NCI-H1930 (cell line): ENCODE measurements at places on chromosomes 5 and 9.

GRCh38 chr9:13428766-13429165 lies 149.3 kb upstream of the MPDZ start:
- no peak for DNase-seq

DNA sequence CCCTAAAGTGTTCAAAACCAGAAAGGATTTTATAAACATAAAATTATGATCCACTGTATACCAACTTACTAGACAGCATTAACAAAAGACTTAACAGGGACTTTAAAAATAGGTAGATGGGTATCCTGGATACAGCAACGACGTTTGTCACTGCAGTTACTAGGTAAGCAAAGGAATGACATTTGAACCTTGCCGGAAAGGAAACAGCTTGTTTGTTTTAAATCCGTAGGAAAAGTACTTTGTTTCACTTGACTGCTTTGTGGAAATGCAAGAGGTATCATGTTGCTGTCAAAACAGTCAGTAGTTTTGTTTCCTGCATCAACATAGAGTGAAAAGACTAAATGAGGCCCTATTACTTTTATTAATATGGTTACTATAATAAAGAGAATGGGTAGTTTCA lies 122.9 kb downstream of the CDC42SE2 start:
- DNase-seq = no peak

DNA sequence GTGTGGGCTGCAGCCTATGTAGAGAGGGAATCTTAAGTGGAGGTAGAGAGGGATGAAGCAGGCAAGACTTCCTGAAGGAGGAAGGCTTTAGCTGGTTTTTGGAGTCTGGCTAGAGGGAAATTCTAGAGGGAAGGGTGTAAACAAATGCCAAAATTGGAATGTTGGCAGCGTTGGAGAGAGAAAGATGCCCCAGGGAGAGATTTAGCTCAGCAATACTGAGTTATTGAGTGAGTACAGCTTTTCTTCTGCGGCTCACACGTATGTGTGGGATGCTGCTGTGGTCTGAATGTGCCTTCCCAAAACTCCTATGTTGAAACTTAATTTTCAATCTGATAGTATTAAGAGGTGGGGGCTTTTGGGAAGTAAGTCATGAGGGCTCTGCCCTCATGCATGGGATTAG lies 24.5 kb upstream of the GLRA1 start:
- DNase-seq = no peak

- DNase-seq = no peak
These were observed 180.8 kb downstream of the TMEM232 start for GRCh38 chr5:110545716-110546115.

- DNase-seq = peak; percentile 13
These were observed 14.1 kb upstream of the SFXN1 start for GRCh38 chr5:175464074-175464941.

DNA sequence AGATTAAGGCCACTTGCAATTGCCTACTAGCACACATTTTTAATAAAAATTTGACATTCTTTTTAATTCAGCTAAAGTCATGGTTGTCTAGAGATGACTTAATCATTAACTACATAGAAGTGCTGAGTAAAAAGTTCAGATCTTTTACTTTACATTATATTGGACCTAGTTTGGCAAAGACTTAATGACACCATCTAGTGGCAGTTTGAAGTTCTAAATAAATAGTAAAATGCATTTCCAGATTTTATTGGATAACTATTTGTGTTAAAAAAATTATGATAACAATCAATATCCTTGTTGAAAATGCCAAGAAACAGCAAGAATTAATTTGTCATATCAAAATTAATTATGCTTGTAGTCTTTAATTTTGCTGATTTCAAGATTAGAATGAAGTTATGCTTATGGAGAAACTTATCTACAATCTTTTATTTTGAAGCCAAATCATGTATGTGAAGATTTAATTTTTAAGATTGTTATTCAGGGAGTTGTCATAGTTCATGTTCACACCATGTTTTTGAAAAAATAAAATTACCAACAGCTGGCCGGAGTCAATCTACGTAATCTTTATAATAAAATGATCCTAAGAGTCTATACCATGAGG lies 69.6 kb upstream of the PJA2 start:
- DNase-seq = no peak

DNA sequence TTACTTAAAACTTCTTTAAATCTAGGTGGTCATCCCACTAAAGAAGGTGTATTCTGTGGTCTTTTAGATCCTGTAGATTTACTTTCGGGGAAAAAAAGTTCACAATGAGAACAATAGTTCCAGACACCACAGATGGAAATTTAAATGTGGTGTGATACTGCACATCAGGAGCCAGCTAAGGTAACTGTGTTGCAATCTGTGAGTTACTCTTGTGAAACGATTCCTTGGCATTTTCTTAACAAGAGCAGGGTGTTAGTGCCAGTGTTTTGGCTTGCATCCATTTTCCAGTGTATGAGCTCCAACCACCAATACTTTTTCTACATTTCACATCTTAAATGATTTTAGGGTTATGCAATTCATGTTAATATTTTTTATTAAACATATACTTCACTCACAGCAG lies 674.5 kb downstream of the CETN3 start:
- DNase-seq = no peak

- no peak for DNase-seq
These were observed 169.9 kb downstream of the ZSWIM6 start for GRCh38 chr5:61501971-61502370.

GRCh38 chr9:114908104-114908622 lies 22.2 kb downstream of the TNFSF8 start:
- peak; percentile 68 for DNase-seq

- no peak for DNase-seq
These were observed 21.5 kb downstream of the TENT4A start for GRCh38 chr5:6734781-6735180.

DNA sequence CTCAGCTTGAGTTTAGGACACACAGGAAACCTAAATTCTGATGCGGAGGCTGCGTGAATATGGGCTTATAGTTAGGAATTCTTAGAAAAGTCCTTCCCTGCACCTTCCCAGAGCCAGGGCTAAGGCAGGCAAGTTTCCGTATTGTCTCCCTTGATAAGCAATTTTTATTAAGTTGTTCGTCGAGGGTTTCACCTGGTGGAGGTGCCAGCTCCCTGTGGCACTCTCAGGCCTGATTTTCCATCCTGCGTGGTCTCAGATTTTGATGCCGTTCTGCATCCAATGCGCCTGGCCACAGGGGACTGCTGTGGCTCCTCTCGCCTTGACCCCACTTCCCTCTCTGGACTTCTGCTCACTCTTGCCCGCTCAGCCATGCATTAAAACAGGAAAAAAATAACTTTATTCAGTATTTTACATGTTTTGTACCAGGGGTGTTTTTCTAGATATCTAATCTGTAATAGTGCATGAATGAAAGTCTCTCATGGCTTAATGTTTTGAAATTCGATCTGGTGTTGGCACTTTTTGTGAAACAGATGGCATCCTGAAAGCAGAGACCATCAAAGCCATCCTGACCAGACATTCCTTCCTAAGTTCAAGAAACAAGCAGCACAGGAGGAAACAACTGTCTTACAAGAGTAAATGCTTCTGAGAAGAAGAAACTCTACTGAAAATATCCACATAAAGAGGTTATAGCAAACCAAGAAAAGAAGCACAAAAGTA lies 50.7 kb downstream of the TRIP13 start:
- no peak for DNase-seq

- no peak for DNase-seq
These were observed 71.8 kb upstream of the ADAMTS2 start for GRCh38 chr5:179417016-179417415.

GRCh38 chr9:26412446-26412845 lies 480.2 kb downstream of the CAAP1 start:
- no peak for DNase-seq

DNA sequence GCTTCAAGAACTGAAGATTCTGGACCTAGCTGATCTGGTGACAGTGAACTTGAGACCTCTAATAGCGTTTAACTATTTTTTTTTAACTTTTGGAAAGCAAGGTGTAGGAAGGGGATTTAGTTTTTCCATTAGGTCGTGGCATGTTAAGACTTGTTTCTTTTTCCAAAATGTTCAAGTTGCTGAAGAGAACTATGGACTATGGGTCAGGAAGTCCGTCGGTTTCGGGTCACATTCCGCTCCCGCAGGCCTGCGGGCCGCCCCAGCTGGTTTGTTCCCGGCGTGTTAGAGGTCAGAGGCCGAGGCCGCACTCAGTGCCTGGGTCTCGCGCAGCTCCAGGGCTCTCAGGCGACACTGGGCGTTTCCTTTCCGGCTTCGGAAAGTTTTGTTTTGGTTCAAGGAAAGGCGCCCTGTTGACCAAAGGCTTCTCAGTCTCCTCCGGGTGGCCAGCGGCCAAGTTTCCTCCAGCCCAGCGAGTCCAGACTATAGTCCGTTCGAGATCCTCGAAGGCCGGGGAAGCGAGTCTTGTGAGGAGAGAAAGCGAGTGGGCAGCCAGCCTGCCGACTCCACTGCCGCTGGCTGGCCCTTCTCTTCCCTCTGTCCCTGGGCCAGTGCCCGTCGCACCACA lies 586 bp upstream of the FCHO2 start:
- no peak for DNase-seq

GRCh38 chr9:120701248-120701647 lies 13.0 kb downstream of the MEGF9 start:
- no peak for DNase-seq

GRCh38 chr5:79395296-79395695 lies 118.6 kb downstream of the HOMER1 start:
- no peak for DNase-seq

- no peak for DNase-seq
These were observed 65.6 kb downstream of the TLE4 start for GRCh38 chr9:79637177-79637925.

DNA sequence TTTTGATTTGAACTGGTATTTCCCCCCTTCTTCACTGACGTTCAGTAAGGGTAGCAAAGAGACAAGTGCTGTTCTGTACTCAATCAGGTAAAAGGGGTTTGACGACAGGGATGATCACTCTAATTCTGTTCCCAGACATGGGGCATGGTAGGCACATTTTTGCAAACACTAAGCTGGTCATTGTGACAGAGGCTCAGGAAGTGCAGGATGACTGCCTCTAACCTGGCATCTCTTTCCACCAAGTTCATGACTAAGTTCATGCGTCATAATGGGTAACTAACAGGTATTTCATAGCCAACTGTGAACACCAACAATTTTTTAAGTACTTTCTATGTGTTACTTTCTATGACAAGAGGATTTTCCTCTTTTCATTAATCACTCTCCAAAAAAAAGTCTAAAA lies 166.5 kb downstream of the MAPKAP1 start:
- DNase-seq = no peak

DNA sequence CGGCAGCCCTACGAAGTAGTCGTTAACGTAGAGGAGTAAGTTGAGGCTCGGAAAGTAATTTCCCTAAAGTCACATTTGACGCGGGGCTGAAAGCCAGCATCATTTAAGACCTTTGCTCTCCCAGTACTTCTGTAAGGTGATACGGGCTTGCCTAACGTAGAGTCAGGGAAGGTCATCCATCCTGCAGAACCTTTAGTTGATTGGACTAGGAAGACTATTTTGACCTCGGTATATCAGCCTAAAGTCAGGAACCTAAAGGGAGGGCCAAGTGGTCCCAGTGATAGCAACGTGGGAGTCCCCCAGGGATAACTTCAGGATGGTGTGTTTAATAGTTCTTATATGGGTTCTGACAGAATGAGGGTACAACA lies 657 bp downstream of the NUP214 start:
- DNase-seq = no peak

- DNase-seq = no peak
These were observed 6.0 kb downstream of the NUDT2 start for GRCh38 chr9:34335376-34335775.

DNA sequence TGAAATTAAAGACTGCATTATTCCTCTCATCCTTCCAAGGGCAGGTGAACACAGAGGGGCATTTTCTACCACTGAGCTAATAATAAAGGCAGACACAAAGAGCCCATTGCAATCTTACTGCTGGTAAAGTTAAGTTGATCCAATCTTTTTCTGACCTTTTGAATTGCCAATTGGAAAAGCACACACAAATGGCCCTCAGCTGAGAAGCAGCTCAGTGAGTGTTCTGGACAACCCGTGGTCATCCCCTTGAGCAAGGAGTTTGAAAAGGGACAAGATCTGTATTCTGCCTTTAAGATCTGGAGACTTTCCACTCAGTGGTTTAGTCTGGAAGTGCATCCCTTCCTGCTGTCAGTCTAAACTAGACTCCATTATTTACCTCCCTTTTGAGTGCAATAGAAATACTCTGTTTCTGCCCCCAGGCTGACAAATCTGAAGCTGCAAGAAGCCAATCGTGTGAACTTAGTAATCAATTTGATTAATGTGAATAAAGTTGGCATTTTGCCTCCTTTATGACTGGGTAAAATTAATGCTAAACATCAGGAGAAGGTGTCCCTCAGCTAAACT lies 835.7 kb downstream of the MAT2B start:
- no peak for DNase-seq

DNA sequence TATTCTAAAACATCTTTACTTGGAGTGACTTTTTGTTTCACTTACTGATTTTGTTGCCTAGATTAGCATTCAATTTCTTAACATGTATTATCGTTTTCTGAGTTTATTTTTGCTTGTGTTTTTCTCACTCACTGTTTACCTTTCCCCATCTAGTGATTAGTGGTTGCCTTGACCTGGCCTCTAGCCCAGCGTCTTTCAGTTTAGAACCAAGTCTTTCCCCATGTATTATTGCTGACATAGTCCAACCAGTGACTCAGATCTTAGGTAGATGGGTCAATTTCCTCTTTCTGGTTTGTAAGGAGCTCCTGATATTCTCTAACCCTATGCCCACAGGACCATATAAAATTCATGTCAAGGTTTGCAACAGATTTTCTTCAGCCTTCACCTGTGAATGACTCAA lies 135.5 kb downstream of the PRR16 start:
- DNase-seq = no peak

DNA sequence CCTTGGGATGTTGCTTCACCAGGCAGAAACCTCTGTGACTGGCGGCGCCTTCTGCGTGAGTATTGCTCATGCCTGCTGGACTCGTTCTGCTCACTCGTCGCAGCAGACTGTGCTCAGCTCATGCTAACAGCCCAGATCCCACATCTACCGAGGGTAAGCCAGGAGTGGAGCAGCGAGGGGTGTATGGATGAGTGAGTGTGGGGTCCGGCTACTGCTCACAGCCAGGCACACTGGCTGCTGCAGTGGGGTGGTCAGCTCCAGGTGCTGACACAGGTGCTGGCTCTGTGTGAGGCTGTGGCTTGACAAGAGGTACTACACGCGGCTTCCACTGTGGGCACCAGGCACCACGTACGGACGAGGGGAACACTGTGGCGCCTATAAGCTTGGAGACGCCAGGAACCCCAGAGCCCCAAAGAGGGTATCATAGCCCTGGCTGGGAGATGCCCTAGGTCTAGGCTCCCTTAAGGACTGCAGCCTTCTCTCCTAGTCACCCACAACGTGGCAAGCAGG lies 47.7 kb upstream of the CDH12 start:
- no peak for DNase-seq

- no peak for DNase-seq
These were observed 24.0 kb downstream of the TUT7 start for GRCh38 chr9:86330186-86330585.

DNA sequence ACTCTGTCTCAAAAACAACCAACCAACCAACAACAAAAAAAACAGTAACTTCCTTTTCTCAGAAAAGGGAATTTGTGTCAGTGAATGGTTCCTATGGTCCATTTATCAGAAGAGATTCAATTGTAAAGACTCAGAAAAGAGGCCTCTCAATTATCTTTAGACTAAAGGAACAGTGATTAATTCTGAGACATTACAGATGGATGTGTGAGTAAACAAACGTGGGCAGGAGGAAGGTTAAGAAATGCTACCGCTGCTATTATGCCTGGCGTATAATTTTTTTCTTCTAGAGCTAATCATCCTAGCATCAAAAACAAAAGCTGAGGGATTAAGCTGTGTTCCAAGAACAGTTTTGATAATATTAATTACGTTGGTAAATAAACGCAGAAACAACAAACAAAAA lies 52.9 kb upstream of the JMY start:
- DNase-seq = no peak
